ENCODE measurements at places on chromosomes 1 and 21. TPM values are rescaled to one million over a fixed set of nuclear protein-coding genes. Genes with fewer than 3 reads are reported as not detected.

TCHH gene
- total RNA-seq: 0.22 TPM

CACNA1E gene
- not detected for total RNA-seq

IL6R gene
- total RNA-seq: 53.7 TPM

LEMD1 gene
- total RNA-seq: not detected

INSRR gene
- 0.21 TPM for total RNA-seq

ANKRD65 gene
- total RNA-seq: 32.6 TPM

DLGAP3 gene
- not detected for total RNA-seq

METTL18 gene
- 5.2 TPM for total RNA-seq

ETV3L gene
- not detected for total RNA-seq

KDF1 gene
- total RNA-seq: not detected

VWA5B1 gene
- total RNA-seq: not detected

ACTN2 gene
- 1.1 TPM for total RNA-seq

HPCAL4 gene
- total RNA-seq: not detected

PCP4 gene
- not detected for total RNA-seq

CASZ1 gene
- total RNA-seq: 1.7 TPM

ZMYM4 gene
- 27.4 TPM for total RNA-seq

NGF gene
- 4.6 TPM for total RNA-seq

CRNN gene
- not detected for total RNA-seq

GNAT2 gene
- not detected for total RNA-seq

HPCA gene
- not detected for total RNA-seq

SEC16B gene
- total RNA-seq: 10.5 TPM

PBX1 gene
- 31.0 TPM for total RNA-seq

OTUD7B gene
- total RNA-seq: 84.6 TPM

ADORA3 gene
- total RNA-seq: 17.5 TPM

PHC2 gene
- 152 TPM for total RNA-seq

SLC9C2 gene
- total RNA-seq: not detected

LCE1E gene
- not detected for total RNA-seq

RXFP4 gene
- not detected for total RNA-seq

GJA8 gene
- total RNA-seq: not detected

OPRD1 gene
- not detected for total RNA-seq

TACSTD2 gene
- total RNA-seq: 5.3 TPM

MPL gene
- 1.7 TPM for total RNA-seq

LCE1F gene
- total RNA-seq: not detected

LCE6A gene
- not detected for total RNA-seq

DCDC2B gene
- not detected for total RNA-seq

OLIG2 gene
- 0.21 TPM for total RNA-seq

LHX8 gene
- total RNA-seq: not detected

CFH gene
- 230 TPM for total RNA-seq

OR2T3 gene
- total RNA-seq: not detected

XCL1 gene
- not detected for total RNA-seq

PCP4L1 gene
- total RNA-seq: 0.42 TPM

CFAP410 gene
- 38.0 TPM for total RNA-seq

NUDT4B gene
- total RNA-seq: 0.63 TPM

DDOST gene
- total RNA-seq: 115 TPM

RHEX gene
- not detected for total RNA-seq

NLRP3 gene
- 2.4 TPM for total RNA-seq

SHE gene
- total RNA-seq: 17.9 TPM

TSPAN1 gene
- total RNA-seq: 3.0 TPM

CD1E gene
- total RNA-seq: not detected

LRP8 gene
- total RNA-seq: 15.0 TPM

CHIT1 gene
- total RNA-seq: 0.39 TPM

C4BPB gene
- not detected for total RNA-seq

PINK1 gene
- total RNA-seq: 93.9 TPM

AGRN gene
- 26.5 TPM for total RNA-seq

TAGLN2 gene
- total RNA-seq: 164 TPM

All from tibial nerve (tissue), 4 donors.